Uterine smooth muscle cell (primary cell): ENCODE measurements at places on chromosomes 2 and 18. TPM values are rescaled to one million over a fixed set of nuclear protein-coding genes. Genes with fewer than 3 reads are reported as not detected.

DYNC2LI1 gene
- total RNA-seq: 24.8 and 28.0 TPM in 2 replicates

AMER3 gene
- not detected in 2 replicates for total RNA-seq

MEP1B gene
- total RNA-seq: not detected in 2 replicates

GPR35 gene
- 0.55 and 0.87 TPM in 2 replicates for total RNA-seq

IL36RN gene
- total RNA-seq: under 0.01 TPM in 1 of 2 replicates, not detected in the other

ALPP gene
- not detected in 2 replicates for total RNA-seq

CRYGC gene
- not detected in 2 replicates for total RNA-seq
